Cardiac fibroblast (primary cell): ENCODE measurements at places on chromosomes 7 and 10.

DNA sequence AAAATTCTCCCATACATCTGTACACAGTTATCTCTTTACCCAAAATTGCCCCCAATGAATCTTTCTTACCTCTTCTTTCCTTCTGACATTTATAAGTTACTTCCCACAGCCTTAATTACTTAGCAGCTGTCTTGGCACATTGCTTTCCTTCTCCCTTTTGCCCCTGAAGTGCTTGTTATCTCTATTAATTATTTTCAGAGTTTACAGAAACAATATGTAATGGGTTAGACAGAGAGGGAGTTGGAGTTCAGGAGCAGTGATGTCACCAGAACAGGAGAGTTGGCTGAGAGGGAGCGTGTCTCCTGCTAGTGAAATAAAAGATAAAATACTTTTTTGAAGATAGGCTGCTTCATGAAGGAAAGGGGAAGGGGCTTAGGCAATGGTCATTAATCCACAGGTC lies 57.4 kb downstream of the ITGB8 start:
- no peak for DNase-seq

GRCh38 chr7:70634071-70634470 lies 497.9 kb upstream of the GALNT17 start:
- no peak for DNase-seq

- DNase-seq = peak; percentile 4
Observed at GRCh38 chr10:83991986-83992753, 147.1 kb upstream of the GHITM start.

- no peak for DNase-seq
Observed at GRCh38 chr7:104089612-104090011, 100.2 kb upstream of the RELN start.

DNA sequence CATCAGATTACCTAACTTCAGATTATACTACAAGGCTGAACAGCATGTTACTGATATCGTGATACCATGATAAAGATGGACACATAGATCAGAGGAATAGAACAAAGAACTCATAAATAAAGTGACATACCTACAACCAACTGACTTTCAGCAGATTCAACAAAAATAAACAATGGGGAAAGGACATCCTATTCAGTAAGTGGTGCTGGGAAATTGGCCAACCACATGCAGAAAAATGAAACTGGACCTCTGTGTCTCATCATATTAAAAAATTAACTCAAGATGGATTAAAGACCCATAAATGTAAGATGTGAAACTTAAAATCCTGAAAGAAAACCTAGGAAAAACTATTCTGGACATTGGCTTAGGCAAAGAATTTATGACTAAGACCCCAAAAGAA lies 158.6 kb downstream of the ZEB1 start:
- DNase-seq = no peak

- DNase-seq = no peak
Observed at GRCh38 chr10:97138846-97139245, 46.9 kb downstream of the SLIT1 start.

DNA sequence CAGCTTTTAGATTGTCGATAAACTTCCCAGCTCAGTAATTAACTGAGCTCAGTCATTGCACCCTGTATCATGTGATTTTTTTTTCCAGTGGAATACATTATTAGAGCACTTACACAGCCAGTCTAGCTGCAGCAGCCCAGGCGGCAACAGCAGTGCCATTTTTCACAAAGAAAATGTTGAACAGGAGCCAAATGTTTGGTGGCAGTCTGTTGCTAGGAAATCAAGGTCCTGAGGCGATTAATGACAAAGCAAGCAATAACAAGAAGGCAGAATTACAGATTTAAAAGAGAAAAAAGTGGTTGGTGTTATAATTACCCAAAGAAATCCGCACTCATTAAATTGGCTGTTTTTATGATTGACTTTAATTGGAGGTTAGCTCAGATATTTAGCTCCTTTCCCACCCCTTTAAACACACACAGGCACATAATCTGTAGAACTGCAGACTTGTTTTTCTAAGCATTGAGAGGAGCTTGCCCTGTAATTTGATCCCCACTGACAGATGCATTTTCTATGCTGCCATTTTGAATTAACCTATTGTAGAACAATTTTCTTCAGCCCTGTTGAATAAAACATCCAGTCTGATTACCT lies 267.4 kb downstream of the ADK start:
- no peak for DNase-seq

DNA sequence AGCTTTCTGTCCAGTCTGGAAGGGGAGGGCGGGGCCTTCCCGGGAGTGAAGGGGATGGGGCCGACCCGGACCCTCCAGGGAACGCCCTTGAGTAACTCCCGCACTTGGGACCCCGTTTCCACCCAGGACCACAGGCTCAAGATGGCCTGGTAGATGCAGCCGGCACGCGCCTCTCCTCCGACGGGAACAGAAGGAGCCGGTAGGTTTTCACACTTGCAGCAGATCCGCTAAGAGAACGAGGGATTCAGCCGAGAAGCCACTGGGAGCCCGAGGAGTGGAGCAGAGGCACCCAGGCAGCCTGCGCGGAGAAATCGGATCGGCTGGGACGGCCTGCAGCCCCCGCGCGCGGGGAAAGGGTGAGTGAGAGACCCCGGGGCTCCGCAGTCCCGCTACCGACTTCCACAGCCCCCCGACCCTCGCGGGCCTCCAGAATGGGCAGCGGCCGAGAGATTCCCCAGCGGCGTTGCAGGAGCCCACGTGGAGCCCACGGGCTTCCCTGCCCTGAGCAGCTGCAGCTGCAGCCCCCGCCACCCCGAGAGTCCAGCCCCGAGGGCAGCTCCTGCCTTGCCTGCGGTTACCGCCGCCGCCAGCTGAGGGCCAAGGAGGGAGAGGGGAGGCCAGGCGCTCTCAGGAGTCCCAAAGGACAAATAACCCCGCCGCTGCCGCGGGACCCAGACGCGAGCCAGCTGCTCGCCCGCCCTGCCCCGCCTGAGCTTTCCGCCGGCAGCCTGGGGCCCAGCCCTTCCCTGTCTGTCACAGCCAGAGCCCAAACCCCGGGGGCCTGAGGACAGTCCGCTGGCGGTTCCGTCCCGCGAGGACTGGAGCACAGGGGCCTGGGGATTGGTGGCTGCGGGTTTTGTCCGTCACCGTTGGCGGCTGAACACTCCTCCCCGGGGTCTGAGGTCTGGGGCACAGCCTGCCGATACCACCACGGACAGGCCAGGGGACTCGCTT lies 21.8 kb downstream of the IFT22 start:
- no peak for DNase-seq

GRCh38 chr7:29853072-29853471 lies 46.8 kb downstream of the WIPF3 start:
- no peak for DNase-seq

DNA sequence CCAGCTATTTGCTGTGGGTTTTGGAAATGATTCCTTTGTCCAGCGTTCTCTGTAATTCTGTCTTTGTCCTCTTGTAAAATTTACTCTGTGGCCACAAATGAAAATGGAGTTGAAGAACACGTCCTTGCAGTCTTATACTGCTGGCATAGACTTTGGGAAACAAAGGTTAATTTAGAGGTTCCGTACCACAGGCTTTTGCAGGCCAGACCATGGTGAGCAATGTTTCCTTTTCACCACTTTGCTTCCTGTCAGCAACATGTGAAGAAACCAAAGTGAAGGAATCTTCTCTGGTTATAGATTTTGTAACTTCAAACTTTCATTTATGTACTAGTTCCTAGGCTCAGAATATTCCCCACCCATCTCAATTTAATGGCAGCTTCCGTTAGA lies 488.5 kb downstream of the MDFIC start:
- no peak for DNase-seq

GRCh38 chr10:104274762-104275721 lies 6.1 kb downstream of the GSTO2 start:
- peak; percentile 56 for DNase-seq

DNA sequence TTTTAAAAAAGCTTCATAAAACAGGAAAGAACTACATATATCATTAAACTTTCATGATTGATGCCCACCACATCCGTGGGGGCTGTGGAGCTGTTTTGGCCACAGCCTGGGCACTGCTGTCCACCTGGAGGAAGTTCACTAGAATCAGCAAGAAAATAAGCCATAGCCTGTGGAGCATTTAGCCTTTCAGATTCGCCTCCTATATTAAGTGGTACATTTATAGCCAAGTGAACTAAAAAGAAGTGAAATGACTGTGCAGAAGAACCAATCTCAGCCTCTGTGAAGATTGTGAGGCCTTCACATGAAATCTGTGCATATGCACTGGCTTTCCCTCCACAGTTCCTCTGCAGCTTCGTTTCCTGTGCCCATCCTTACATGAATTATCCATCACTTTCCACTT lies 23.5 kb downstream of the WNT16 start:
- no peak for DNase-seq

GRCh38 chr7:118111347-118111746 lies 72.6 kb upstream of the LSM8 start:
- no peak for DNase-seq

- DNase-seq = peak; percentile 91
Observed at GRCh38 chr7:129829737-129830631, 122.8 kb downstream of the UBE2H start.

- peak; percentile 40 for DNase-seq
Observed at GRCh38 chr7:29565982-29566746, 2.5 kb downstream of the PRR15 start.

GRCh38 chr10:8130973-8131911 lies 76.8 kb downstream of the GATA3 start:
- DNase-seq = peak; percentile 56

- DNase-seq = peak; percentile 58
Observed at GRCh38 chr10:3778692-3779157, 6.3 kb downstream of the KLF6 start.

DNA sequence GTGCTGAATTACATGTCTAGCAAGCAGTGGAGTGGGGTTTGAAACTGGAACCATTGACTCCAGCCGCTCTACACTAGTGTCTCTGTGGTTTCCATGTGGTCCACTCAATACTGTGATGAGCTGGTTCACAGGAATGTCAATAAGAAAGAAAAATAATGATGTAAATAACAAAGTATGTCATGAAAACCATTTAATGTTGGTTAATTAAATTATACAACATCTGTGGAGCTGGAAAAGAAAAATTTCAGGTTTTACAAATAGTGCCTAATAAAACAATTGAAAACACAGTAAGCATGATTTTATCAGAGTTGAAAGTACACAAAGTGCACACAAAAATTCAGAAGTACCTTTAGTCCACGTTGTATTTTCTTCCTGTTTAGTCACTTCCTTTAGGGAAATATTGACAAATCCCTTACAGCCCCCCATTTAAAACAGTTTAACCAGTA lies 28.7 kb upstream of the NAMPT start:
- peak; percentile 84 for DNase-seq

DNA sequence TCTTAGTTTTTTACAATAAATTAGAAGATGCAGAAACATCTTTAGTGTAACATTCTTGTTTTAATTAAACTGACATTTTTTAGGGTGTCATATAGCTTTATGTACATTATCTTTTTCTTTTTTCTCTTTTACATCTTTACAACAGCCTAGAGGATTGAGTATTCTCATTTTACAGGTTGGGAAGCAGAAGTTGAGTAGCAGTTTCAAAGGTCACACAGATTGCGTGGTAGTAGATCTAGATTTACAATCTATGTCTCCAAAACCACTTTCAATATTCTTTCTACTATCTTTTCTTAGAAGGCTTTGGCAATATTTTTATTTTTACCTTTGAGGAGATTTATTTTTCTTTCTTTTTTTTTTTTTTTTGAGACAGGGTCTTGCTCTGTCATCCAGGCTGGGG lies 18.7 kb upstream of the MCU start:
- DNase-seq = no peak

- no peak for DNase-seq
Observed at GRCh38 chr10:114544045-114544659, 113.9 kb downstream of the ABLIM1 start.

DNA sequence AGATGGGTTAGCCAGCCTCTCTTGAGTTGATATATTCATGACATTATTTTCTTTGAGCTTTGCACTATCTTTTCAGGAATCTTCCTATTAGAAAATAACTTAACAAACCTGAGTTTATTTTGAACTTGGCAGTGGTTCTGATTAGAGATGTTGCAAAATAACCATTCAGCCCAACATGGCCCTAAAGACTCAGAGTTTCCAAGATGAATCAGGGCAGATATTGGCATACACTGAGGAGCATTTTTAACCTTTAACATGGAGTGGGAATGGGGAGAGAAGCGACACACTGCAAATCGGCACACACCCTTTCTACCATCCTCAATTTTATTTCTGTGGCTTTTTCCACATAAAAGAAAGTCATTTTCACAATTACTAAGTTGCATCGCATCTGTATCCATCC lies 190.8 kb downstream of the TRIL start:
- no peak for DNase-seq

DNA sequence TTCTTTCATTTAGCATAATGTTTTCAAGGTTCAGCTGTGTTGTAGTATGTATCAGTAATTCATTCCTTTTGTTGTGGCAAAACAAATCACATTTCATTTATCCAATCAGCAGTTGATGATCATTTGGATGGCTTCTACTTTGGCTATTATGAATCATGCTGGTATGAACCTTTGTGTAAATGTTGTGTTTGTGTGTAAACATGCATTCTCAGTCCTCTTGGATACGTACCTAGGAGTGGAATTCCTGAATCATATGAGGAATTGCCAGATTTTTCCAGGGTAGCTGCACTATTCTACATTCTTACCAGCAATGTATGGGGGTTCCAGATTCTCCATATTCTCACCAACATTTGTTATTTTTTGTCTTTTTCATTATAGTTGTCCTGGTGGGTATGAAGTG lies 578.5 kb upstream of the MKI67 start:
- DNase-seq = no peak

- no peak for DNase-seq
Observed at GRCh38 chr7:7266257-7266881, 84.0 kb downstream of the C1GALT1 start.

- peak; percentile 82 for DNase-seq
Observed at GRCh38 chr10:10499839-10500238, 517.8 kb upstream of the CELF2 start.

GRCh38 chr10:6327961-6328698 lies 125.4 kb downstream of the PFKFB3 start:
- no peak for DNase-seq

GRCh38 chr7:106681815-106682495 lies 21.0 kb upstream of the CCDC71L start:
- peak; percentile 48 for DNase-seq

DNA sequence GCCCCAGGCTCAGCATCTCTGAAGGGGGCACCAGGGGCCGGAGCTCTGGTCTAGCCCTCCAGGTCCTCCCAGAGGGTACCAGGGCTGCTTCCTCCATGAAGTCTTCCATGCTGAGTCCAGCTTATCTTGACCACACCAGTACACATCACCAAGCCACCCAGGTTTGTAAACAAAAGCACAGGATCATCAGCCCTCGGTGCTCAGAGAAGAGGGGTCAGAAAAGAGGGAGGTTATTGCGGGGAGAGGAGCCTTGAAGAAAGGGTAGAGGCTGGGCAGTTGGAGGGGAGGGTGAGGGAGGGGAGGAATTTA lies 23.9 kb downstream of the AQP1 start:
- no peak for DNase-seq
